ENCODE measurements at places on chromosomes 6 and 20. TPM values are rescaled to one million over a fixed set of nuclear protein-coding genes. Genes with fewer than 3 reads are reported as not detected.

DNA sequence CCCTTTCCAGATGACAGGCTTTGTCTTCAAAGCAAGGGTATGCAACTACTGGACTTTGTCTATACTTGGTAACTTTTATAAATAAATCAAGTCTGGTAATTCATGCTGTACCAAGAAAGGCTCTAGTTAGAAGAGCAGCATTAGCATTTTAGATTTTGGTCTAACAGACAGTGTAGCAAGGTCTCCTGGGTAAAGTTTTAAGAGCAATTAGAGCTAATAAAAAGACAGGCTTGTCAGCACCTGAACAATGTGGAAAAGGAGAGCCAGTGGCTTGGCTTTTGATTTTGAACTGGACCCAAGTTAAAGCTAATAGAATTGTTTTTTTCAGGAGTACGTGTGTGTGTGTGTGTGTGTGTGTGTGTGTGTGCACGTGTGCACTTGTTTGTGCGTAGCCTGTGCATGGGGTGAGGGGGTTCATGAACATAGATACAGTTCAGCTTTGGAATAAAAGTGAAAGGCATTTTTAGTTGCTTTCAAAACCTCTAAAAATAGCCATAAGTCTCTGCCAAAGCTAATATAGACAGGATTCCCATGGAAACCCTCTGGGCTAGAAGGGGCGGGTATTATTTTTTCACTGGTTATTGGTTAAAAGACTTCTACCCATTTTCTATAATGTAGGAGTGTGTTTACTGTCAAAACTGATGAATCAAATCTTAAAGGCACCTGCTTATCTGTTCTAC lies 138.4 kb downstream of the KCNQ5 start:
- no peak for DNase-seq

GRCh38 chr6:128899341-128900050 lies 16.6 kb downstream of the LAMA2 start:
- DNase-seq, result no peak

- no peak for DNase-seq
Measured at GRCh38 chr6:150267686-150268561, 100.9 kb upstream of the IYD start.

OTOR gene
- total RNA-seq, result not detected

DNA sequence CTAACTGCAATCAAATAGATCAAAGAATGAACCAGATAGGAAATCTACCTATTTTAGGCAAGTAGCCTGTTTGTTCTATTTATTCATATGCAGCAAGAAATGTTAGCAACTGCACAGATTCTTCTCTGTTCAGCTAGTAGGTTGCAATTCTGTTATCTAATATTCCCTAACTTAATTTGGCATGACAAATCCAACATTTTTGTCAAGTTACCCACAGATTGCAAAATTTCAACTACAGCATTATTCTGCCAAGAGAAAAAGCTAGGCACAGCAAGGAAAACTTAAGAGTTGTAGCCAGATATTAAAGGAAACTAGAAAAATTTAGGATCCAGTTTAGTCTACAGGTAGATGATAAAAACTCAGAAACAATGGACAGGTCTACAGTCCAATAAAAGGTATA lies 104.4 kb upstream of the SYNCRIP start:
- DNase-seq, result no peak

TREM2 gene
- 3.1 TPM for total RNA-seq

DNA sequence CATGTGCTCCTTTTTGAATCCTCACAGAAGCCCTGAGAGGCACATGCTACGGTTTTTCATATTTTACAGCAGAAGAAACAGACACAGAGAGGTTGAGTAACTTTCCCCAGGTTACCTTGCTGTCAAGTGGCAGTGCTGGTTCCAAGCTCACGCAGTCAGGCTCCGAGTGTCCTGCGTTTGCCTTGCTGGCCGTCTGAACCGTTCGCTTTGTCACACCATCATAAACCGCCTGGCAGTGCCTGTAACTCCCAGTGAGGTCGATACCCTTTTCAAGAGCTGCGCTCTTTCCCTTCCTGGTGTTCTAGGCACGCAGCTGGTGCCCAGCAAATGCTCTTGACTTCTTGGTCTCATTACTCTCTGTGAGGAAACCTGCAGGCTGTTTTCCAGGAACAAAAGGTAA lies 31.3 kb upstream of the KCNG1 start:
- DNase-seq, result no peak

GRCh38 chr6:78089531-78089930 lies 436.7 kb downstream of the MEI4 start:
- DNase-seq, result no peak

- DNase-seq, result no peak
Measured at GRCh38 chr6:37585937-37586336, 86.2 kb upstream of the CCDC167 start.

- DNase-seq, result no peak
Measured at GRCh38 chr6:136050475-136050874, 199.0 kb downstream of the PDE7B start.

FAM217A gene
- total RNA-seq, result not detected

DNA sequence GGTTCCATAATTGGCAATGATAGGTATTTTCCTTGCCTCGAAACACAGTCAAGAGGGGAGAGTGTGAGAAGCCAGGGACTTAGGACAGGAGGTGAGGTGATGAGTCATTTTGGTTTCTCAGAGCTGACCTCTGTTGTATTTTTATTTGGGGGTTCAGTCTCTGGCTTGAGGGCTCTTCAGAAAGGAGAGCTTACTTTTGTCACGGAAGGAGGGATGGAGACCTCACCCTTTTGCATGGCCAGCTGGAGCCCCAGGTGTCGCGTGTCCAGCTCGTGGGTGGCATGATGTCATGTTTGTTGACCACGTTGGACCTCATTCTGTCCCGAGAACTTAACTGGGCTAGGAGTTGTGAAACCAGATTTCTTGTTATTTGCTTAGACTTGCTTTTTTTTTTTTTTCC lies 293.9 kb downstream of the QKI start:
- DNase-seq, result no peak

DNA sequence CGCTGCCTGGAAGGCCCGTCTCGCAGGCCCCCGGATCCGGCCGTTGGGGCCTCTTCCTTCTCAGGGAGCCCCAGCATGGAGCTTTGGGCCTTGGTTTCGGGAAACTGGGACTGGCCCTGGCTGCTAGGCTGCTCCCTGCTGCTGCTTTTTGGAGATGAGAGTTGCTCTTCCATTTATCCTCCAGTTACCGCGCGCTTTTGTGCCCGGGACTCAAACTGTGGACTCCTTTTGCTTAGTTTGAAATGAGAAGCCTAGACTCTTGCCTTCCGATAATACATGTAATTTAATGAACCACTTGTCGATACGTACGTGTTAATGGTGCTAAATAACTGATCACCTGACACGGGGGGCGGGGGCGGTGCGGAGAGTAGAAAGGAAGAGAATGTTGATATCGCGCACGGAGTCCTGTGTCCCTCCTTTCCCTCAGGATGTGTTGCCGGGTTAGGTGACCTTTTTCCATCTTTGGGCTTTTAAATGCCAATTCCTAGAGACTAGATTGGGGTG lies 968 bp downstream of the PHF3 start:
- DNase-seq, result peak; percentile 56

DNA sequence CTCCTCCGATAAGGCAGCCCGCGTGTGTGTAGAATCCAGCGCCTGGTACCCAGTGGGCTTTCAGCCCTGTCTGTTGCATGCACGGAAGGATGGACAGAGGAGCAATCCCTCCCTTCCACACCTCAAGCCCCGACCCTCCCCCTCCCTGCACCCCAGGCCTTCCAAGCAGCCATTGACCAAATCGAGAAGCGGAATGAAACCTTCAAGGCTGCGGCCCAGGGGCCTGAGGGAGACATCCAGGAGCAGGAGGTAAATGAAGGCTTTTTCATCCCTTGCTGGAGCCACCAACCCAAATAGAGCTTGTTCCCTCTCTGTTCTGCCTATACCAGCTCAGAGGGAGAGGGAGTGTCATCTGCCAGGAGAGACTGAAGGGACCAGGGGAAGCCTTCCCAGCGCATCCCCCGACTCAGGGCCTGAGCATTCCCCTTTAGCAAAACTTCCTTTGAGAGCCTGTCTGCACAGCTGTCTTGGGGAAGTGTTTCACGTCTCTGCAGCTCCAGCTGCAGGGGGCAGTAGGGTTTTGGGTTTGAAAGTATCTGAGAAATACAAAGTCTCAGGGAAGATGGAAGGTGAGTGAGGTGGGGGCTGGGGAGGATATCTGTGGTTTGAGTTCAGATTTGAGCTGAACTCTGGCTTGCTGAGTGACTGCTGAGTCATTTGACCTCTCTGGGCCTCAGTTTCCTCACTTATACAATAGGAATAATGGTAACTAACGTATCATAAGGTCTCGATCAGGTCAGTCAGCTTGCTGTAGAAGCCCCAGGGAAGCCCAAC lies 16.1 kb downstream of the FGD2 start:
- DNase-seq, result no peak

DNA sequence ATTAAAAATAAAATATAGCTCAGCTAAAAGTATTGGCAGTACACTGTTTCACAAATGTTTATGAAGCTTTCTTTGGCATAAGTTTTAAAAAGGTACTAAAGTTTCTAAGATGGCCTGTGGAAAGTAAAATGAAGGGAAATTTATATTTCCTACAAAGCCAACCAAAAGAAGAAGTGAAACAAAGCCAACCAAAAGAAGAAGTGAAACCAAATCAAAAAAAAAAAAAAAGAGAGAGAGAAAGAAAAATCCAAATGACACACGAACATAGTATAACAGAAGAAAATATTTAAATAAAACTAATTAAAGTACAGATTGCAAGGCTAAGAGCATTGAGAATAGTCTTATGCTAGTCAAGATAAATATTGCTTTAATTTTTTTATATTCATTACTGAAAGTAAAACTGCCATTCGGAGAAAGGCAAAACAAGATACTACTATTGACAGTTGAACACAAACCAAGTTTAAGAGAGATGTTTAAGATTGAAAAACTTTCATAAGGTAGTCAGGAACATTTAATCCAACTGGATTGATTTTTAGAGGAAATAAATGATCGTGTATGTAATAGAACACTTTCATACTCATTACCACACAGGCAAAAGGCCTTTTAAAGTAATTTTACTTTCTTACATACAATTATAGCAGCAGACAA lies 12.8 kb upstream of the KHDRBS2 start:
- no peak for DNase-seq

- no peak for DNase-seq
Measured at GRCh38 chr20:35912881-35913280, 41.4 kb downstream of the SCAND1 start.

All from left cardiac atrium (tissue), 4 donors.